ENCODE measurements at places on chromosomes 1 and 21.

GRCh38 chr1:154181944-154182343 lies 10.0 kb downstream of the TPM3 start:
- no peak for DNase-seq

DNA sequence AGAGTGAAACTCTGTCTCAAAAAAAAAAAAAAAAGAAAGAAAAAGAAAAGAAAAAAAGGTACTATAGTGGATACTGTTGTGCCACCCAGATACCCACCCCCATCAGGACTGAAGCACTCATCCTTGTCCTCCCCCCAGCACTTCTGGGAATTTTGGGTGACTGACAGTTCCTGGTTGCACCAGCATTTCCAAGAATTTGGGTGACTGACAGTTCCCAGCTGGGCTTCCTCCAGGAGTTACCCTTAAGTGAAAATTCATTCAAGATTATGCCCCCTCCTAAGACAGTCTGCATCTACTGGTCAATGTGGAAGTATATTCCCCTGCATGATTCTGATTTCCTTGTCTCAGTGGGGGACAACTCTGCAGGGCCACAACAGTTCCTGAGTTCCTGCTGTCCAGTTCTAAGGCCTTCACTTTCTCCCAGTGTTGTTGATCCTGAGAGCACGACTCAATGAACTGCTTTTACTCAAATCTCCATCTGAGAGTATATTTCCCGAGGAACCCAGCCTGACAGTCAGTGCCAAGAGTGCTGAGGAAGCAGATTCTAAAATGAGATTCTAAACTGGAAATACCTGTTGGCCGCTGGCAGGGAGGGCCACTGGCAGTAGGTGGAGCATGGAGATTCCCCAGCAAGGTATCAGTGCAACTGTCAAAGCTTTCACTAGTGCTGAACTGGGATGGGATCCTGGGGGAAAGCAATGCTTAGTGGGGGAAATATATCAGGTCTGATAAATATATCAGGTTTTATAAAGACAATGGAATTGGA lies 18.5 kb downstream of the RIIAD1 start:
- DNase-seq, result peak; percentile 87

DNA sequence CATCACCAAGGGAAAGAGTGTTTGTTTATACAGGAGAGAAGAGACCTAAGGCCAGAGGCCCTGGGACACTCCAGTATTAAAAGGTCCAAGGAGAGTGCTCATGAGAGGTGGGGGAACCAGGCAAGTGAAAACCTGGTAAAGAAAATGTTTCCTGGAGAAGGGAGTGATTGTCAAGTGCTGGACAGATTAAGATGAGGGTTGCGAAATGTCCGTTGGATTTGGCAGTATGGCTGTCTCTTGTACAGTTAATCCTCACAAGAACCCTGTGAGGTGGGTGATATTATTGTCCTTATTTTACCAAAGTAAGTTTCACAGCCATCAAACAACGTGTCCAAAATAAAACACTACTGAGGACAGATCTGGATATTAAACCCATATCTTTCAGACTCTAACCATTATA lies 44.2 kb downstream of the RPAP2 start:
- DNase-seq, result no peak

GRCh38 chr1:44034423-44034822 lies 3.2 kb upstream of the SLC6A9 start:
- no peak for DNase-seq

DNA sequence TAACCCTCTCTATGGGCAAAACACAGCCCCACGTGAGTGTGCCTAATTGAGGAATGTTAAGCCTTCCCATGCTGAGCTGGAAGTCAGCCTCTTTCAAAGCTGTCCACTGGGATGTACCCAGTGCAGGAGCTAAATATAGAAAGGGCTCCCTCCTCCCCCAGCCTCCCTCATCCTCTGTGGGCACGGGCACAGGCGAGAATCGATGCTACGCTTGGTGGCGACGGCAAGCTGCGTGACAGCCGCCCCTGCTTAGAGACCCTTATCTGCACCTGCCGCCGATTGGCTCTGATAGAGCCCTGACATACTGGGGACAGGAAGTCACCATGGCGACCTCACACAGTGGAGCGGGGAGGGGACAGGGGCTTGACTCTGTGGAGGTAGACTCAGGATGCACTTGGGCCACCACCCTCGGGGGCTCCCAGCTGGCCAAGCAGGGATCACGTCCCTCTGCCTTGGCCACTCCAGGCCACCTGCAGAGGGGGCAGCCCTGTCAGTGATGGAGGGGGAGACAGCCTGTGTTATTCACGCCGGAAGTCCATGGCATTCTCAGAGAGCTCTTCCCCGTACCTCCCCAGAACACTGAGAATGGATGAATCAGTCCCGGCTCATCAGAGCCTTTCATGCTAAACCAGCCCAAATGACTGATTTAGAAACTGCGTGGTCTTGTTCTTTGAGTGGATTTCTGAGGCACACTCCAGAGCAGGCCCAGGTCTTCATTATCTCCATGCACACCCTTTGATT lies 84.8 kb downstream of the KCND3 start:
- peak; percentile 47 for DNase-seq

DNA sequence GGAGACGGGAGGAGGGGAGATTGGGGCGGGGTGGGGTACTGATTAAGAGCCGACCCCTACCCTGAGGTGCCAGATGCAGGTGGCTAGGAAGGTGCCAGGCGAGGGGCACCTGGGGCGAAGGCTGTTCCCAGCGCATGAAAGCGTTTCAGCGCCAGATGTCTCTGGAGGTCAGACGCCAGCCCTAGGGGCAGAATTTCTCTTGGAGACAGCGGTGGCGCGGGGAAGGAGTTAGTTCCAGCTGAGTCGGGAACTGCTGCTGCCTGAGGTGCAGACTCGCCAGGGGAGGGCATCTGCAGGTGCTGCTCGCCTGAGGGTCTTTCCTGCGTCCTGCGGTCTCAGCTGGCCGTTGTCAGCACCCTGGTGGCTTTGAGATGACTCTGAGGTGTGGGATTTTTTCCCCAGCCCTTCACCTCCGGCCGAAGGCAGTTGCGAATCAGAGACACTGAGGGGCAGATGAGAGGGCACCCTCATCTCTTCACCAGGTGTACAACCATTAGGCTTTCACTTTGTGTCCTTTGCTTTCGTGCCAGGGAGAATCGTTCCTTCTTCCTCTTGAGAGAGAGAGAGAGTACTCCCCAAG lies 539 bp downstream of the CGN start:
- peak; percentile 46 for DNase-seq

DNA sequence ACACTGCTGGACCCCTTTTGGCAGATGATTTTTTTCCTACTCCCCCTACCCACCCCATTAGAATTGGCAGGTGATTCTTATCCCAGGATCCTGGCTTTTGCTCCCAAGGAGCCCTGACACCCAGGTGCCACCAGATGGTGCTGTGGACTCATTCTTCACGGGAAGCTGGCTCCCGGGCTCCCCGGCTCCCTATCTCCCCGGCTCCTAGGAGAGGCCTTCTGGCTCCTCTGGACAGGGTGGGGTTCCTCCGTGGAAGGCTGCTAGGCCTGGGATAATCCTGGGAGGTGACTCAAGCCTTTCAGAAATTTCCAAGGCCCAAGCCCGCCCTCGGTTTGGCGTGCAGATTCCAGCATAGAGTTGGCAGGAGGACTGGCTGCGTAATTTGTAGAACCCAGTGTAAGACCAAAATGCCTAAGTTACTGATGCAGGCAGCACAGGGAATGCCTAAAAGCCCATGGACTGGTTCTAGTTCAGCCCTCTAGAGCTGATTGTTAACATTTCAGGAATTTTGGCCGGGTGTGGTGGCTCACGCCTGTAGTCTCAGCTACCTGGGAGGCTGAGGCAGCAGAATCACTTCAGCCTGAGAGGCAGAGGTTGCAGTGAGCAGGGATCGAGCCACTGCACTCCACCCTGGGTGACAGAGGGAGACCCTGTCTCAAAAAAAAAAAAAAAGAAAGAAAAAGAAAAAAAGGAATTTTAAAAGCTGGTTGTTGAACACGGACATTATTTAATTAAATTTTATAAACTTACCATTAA lies 6.8 kb upstream of the BSDC1 start:
- DNase-seq, result peak; percentile 83

DNA sequence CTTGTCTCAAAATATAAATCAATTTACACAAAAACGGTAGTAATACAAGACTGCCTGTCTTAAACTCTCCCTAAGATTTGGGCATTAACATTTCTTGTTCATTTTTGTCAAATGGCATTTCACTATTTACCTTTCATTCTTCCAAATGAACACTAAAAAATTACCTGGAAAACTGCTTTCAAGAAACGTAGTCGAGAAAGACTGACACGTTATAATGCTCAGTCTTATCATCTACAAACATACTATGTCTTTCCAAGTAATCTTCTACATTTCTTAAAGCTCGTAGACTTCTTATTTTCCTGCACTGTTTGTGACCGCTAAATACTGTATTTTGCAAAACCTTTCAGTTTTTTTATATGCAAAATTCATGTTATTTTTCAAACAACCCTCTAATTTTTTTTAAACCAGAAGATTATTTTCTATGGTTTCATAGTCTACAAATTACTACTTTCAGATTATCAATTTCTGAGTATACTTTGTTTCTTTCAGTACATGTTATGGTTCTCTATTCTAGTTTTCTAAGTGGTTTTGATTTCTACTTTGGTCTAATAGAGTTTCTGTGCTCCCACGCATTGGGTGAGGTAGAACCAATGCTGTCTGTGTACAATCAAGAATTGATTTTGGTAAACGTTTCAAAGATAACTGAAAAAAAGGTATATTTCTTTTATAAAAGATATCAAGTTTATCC lies 336.4 kb downstream of the SMYD3 start:
- no peak for DNase-seq

GRCh38 chr1:20259646-20260045 lies 31.0 kb upstream of the VWA5B1 start:
- DNase-seq, result no peak

DNA sequence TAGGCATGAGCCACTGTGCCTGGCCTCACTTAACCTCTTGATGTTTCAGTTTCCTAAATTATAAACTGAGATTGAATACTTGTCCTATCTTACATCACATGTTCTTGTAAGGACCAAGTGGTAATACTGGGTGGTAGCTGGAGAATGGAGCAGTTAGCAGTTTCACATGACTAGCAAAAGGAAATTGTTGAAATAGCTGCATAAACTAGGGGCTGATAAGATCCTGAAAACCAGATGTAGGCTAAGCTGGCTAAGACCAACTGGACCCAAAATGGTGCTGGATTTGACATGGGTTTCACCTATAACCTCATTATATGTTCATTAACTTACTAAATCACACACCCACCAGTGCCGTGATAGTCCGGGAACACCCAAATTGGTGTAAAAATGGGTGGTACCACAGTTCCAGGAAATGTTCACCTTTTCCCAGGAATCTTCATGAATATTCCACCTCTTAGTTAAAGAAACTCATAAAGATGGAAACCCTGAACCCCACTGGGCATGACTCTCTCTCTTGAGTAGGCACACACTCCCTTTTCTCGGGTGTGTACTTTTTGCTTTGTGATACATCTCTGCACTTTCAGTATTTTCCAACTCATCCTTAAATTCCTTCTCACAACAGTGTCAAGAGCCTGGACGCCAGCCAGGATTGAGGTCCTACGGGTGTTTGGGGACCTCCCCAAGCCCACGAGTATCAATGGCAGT lies at the start of gene PAPPA2:
Gene PAPPA2 (plus strand): TSS at position 502 of the 705 bp plus-strand sequence. CDS start 93,148 bp downstream, outside the sequence.
- DNase-seq, result no peak

DNA sequence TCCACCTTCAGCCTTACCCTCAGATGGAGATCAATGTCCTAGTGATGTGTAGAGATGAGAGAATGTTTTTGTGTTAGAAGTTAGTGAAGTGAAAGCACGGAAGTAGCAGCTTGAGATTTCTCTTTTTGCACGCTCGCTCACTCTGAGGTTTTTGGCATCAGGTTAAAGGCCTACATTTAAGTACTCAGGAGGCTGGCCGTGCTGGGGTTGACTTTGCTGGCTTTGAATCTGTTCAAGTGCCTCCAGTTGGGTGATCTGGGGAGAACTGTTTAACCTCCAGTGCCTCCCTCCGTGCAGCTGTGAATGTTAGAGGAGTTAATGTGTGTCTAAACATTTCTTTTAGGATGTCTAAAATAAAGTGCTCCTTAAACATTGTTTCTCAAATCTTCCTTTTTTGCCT lies 13.9 kb downstream of the PHGDH start:
- DNase-seq, result no peak

DNA sequence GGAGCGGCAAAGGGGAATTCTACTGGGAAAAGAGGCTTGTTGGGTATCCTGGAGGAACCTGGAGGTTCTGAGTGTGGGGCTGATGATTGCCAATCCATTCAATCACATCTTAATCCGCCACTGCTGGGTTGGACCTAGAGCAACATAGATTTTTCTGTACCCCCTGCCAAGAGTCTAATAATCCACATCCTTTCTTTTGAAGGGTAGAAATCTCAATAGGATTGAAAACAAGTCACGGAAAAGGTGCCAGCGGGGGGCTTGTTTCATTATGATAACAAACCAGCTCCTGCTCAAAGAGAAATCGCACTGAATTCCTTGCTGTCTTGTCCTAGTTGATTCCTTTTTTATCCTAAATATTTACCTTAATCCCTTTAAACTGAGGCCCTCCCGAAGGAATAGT lies 528.5 kb downstream of the ADGRL2 start:
- DNase-seq, result no peak

- peak; percentile 88 for DNase-seq
Observed at GRCh38 chr1:228043281-228043848, 36.6 kb downstream of the WNT3A start.

- DNase-seq, result no peak
Observed at GRCh38 chr1:163173121-163173520, 29.6 kb downstream of the RGS5 start.

- DNase-seq, result no peak
Observed at GRCh38 chr1:183100361-183100974, 77.2 kb downstream of the LAMC1 start.

DNA sequence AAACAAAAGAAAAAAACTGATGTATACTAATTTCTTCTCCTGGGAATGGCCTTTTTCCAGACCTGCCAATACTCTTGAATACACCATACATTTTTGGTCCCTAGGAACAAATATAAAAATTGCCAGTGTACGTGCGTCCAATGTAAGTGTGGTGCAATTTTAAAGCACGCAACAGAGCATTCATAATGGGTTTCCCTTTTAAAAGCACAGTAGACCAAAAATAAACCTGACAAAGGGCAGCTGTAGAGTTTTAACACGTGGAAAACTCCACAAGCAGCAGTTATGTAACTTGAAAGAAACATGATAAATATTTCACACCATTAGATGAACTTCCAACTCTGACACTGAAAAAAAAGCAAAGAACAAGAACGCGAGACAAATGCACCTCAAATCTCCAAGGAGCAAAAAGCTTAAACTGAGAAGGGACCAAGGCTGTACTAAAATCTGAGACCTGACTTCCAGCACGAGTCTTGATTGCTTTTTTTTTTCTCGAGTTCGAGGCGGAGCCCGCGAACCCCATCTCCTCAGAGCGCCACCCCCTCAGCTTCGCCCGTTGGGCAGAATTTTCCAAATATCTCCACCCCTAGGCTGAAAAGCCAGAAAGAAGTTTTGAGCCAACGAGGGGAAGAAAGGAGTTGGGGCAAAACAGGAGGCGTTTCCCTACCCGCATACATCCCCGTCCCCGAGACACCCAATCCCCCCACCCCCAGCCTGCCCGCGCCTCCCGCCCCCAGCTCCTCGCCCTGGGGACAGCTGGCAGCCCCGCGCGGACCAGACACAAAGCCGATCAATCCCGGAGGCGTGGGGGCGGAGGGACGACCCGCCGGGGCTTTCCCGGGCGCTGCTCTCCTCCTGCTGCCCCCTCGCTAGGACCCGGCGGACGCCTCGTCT lies at the start of gene JAM2:
Gene JAM2 (plus strand): TSS at position 599 of the 891 bp plus-strand sequence. CDS start 564 bp downstream, outside the sequence.
- DNase-seq, result no peak
